Suppressor macrophage treated with lipopolysaccharide for 1 hour (primary cell): ENCODE measurements at places on chromosomes 16 and 17.

- no peak for DNase-seq
Measured at GRCh38 chr16:3035972-3036725, 595 bp downstream of the BICDL2 start.

DNA sequence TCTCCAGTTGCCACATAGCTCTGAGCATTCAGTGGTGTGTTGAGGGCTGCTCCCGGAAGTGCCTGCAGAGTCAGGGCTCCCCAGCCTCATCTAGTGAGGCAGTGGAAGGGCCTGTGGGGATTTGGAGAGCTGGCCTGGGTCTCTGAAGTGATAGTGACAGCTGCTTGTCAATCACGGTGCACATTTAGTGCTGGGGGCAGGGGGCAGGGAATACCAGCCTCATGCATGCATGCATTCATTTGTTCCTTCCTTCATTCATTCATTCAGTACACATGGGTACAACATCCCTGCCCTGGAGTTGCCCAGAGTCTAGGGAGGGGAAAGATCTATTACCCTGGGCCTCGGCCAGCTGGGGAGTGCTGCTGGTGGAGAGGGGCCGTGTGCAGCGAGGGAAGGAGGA is 11.3 kb upstream of the STH start:
- no peak for DNase-seq

GRCh38 chr17:82292251-82293154 is 19.0 kb upstream of the CSNK1D start:
- DNase-seq, result peak; percentile 97

- DNase-seq, result peak; percentile 87
Measured at GRCh38 chr16:67666559-67667452, at the start of the genes C16orf86 and ENKD1. Gene C16orf86, plus strand, starts transcription at chr16:67666814. Its CDS starts 157 bp downstream, at chr16:67666971. Gene ENKD1, minus strand, starts transcription at chr16:67666750. Its CDS starts 308 bp downstream, at chr16:67666442.

GRCh38 chr16:89331371-89332109 is 114.0 kb downstream of the ZNF778 start:
- DNase-seq, result no peak

- no peak for DNase-seq
Measured at GRCh38 chr16:57632568-57632967, 4.1 kb downstream of the ADGRG1 start.

DNA sequence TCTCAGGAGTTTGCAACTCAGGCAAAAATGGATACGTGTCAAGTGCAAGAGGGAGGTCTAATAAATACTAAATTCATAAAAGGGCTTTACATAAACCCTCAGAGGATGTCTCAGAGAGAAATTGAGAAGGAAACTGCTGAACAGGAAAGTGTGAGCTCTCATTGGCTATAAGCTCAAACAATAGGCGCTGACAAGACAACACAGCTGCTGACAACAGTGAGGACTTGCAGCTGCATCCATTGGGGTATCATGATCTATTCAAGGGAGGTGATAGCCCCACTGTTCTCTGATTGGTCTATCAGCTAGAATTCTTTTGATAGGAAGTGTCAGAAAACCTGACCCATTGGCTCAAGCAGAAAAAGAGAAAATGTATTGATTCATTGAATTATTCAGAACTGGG is 187.2 kb downstream of the CBLN1 start:
- DNase-seq, result no peak

DNA sequence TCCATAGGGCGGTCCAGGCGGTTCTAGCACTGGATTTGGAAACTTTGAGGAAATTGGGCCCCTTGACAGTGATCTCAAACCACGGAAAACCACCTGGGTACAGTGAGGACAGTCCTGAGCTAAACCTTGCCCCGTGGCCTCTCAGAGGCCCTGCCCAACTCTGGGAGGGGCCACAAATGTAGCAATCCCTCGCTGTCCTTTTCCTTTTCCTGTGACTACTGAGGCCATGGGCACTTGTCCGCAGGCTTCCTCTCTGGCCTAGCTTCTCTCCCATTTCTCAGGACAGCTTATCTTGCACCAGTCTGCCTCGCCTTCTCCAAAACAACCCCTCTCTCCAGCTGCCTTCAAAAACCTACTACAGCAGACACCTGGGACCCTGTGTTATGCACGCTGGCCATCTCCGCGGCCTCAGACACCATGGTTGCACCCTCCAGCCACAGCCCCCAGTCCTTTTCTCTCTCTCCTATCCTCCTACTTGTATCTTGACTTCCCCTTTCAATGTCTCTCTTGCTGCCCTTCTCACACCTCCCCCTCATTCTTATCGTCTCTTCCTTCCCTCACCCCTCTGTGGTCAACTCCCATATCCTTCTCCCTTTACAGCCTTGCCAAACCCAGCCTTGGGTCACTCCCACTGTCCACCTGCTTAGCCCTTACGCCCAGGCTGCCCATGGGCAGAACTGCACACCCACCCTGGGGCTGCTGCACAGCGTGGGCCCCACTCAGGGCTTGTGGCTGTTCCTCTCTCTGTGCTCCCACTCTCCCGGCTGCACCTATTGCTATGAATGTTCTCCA is 7.6 kb downstream of the SCPEP1 start:
- peak; percentile 46 for DNase-seq

DNA sequence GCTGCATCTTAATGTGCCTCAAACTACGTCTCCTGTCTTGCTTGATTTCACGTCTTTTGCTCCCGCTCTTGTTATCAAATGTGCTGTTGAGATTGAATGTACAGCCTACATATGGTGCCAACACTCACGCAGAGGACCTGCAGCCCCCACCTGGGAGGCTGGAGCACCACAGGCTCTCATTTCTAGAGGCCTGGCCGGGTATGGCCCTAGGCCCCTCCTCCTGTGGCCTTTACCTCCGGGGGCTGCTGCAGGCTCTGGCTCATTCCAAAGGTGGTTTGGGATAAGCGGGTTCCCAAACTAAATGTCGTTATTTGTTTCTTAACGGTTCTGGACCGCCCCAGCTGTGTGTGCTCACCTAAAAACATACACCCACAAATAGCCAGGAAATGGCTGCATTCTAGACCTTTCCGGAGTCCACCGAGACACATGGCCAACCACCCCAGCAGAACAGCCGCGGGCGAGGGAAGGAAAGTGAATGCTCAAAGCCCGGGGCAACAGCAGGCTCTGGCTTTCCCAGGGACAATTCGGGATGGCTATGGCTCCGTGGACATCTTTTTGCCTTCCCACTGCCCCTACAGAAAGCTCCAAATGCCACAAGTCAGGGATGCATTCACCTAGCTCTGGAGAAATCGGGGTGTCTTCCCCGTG is 105.9 kb downstream of the ENGASE start:
- no peak for DNase-seq

DNA sequence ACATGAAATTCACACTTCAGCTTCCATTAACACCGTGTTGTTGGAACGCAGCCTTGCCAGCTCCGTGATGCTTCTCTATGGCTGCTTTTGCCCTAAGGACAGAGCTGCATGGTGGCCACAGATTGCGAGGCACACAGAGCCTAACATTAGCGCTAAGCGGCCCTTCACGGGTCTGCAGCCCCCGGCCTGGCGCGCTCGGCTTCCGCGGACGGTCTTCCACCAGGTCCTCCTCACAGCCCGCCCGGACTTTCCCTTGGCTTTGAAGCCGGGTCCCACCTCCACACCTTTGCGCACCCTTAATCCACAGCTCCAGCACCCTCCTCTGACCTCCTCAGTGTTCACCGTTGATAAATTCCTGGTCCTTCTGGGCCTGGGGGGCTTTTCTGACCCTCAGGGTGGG is 19.6 kb downstream of the SCGB1C2 start:
- DNase-seq, result no peak

DNA sequence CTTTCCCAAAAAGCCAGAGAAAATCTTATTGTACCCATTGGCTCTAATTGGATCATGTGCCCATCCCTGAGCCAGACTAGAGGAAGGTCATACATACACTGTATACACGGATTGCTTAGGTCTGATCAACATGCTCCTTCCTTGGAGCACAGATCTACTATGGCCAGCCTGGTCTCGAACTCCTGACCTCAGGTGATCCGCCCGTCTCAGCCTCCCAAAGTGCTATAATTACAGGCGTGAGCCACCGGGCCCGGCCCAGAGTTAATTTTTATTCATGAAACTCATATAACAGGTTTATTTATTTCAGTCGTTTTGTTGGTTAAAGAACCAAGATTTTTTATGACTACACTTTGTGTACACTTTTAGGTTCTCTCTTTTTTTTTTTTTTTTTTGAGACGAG is 1.2 kb upstream of the TAOK1 start:
- no peak for DNase-seq

DNA sequence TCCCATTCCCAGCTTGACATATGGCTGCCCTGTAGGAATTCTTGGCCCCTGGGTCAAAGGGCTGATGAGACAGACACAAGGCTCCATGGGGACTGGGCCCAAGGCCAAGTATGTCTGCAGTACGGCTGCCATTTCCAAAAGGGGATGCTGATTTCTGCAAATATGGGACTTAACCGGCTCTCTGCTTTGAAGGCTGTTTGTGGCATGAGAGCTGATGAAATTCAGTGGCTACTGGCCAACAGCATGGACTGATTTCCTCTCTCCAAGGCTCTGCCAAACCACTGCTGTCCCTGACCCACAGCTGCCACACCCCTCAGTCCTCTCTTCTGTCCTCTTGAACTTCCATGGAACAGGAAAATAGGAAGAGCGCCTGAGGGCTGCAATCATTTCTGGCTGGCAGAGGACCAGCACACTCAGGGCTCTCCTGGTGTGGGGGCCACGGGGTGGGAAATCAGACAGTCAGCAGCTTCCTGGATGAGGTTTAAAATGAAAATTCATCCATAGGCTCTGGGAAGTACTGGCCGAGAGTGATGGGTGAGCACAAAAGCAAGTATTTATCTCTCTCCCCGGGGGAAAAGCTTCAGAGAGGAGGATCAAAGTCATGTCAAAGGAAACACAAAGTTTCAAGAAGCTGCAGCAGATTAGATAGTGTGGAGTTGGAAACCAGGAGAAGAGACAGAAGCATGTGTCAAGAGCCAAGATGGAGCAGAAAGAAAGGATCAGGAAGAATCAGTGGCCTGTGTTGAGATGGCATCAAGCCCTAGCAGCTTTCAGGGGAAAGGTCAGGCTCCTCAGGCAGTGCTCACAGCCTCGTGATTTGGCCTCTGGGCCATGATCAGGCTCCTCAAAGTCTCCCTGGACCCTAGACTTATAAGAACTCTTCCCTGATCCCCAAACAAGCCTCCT is 64.1 kb upstream of the SREBF1 start:
- peak; percentile 50 for DNase-seq

- DNase-seq, result no peak
Measured at GRCh38 chr17:66677201-66677981, 157.5 kb upstream of the CACNG5 start.

DNA sequence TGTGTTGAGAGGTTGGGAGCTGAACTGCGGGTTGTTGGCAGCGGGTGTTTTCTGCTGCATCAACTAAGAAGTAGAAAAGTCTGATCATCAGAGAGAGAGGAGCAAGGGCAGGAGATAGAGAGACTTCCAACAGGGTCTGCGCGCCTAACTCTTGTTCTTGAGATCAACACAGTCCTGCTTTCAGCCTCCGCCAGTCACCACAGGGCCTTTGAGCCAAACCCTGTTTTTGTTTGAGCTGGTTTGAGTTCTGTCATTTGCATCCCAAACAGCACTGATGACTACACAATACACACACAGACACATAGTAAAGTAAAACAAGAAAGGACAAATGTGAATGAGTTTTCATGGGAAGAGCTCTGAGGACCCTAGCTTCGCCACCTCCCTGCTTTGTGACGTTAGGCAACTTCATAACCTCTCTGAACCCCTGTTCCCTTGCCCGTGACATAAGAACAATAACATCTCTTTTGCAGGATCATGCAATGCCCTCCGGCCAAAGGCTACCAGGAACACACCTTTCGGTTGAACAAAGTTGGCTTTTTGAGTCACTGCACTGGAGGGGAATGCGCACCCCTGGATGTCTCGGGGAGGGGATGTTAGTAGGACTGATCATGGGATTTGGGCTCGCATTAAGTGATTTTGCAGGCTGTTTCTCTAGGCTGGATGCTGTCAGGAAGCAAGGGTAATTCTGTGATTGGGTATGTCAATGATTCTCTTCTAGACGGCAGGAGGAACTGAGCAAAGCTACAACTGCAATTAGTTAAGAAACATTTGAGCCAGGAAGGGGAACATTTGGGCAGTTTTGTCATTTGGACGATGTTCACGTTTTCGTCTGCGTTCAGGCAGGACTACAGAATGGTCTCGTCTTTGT is 92.3 kb downstream of the C16orf78 start:
- DNase-seq, result no peak

DNA sequence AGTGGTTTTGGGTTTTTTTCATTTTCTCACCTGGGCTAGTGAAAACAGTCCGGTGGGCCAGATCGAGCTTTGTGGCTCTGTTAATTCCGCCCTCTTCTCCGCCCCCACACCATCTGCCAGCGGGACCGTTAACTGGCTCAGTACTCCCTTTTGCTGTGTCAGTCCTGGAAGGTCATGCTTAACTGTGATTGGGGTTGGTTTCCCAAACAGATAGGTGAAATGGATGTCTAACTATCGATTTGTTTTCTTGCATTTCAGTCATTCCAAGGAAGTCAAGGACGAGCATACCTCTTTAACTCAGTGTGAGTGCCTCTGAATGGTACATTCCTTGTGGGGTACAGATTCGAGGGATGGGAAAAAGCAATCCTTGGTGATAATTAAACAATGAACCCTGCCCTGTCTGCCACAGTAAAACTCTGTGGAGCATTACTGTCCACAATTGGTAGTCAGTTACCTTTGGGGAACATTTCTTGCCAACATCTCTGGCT is 56.7 kb downstream of the YPEL2 start:
- no peak for DNase-seq
